H7 (cell line): ENCODE measurements at places on chromosomes 7 and 10.

- DNase-seq = no peak
Observed at GRCh38 chr10:119801998-119802538, 70.6 kb downstream of the MCMBP start.

DNA sequence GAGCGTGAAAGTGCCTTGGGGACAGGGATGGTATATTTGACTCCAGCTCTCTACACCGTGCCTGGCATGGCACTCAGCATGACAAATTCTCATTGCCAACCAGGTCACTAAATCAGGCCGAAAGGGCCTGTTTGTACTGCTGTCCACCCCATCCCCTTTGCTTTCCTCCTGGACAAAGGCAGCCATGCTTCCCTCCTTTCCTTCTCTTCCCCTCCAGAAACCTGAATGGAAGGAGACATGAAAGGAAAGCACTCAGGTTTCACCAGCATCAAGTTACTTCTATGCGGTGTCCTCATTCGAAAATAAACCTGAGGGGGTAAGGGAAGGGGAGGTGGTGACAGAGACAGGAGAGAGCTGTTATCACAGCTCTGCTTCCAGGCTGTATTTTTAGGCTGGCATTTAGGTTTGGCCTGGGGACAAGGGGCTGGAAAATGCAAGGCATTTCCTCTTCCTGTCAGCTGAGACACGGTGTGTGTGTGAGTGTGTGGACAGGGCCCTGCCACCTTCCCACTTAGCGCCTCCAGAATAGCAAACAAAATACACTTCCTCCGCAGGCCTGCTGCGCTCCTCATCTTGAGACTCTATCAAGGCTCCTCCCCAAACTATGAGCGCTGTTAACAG lies 79.9 kb upstream of the COL13A1 start:
- peak; percentile 48 for DNase-seq

GRCh38 chr10:810351-810846 lies 120.9 kb upstream of the DIP2C start:
- peak; percentile 83 for DNase-seq

DNA sequence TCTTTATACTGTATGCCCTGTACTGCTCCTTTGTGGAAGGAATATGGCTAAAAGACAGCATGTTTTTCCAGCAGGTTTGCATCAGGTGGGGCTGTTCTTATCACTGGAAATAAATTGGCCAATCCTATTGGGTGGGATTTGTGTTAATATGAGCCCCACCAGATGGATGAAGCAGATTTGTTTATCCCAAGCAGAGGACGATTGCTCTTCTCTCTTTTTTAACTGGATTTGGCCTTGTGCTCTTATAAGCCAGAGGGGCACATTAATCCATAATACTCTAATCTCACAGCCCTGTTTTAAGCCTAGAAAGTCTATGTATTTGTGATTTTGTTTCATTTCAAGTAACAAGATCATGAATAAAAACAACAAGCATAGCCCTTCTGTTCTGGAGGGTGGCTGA lies 240.1 kb upstream of the ADARB2 start:
- DNase-seq = no peak

- DNase-seq = no peak
Observed at GRCh38 chr10:36220151-36220550, 578.1 kb upstream of the FZD8 start.

- no peak for DNase-seq
Observed at GRCh38 chr10:112970021-112970420, 20.0 kb downstream of the TCF7L2 start.
